ENCODE measurements at places on chromosomes 5 and 9.

DNA sequence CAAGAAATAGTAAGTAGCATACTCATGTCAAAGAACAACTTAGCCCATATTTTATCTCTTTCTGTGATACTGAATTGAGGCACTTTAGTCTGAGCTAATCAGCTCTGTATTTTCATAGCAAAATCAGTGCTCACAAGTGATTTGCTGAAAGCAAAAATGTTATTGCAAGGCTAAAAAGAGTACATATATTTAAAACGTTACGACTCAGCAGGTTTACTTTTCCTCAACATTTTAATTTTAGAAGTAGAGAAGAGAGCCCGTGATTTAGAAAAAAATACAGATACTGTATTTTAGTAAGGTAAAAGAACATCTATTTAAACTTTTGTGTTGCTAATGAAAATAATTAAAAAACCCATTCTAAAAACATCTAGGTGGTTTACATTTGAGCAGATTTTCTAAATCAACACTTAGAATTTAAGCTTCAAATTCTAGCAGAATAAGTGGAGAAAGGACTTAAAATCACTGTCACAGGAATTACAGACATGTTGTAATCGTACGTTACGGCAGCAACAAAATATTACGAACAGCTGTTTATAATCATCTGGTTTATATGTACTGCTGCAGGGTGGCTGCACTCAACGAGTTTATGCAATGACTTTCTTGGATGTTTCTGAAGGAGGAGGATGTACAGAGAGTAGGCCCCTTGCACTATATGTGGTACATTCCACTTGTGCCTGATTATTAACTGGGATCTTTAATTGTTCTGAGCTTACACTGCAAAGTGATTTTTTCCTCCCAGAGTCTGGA is 20.1 kb downstream of the SREK1 start:
- peak; percentile 64 for DNase-seq

GRCh38 chr5:149206524-149207141 is 65.0 kb upstream of the AFAP1L1 start:
- DNase-seq: no peak

DNA sequence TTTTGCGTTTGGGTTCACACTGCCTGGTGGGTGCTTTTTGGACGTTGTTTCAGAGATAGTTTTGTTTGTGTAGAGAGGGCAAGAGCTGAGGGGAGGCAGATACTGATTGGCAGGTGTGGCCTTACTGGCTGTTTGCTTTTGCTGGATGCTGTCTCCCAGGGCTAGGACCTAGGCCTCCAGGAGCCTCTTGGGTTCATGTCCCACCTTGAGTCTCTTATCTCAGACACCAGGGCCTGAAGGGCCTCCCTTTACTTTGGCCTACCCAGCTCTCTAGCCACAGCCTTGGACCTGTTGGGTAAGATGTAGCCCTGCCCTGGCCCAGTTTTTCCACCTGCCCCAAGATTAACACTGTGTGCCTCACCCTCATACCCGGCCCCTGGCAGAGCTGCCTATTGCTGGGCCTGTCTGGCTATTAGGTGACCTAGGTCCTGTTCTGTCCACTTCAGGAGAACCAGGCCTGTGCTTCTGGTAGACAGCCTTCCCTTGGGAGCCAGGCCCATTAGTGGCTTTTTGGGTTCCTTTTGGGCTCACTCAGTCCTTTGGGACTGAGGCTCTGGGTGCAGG is 13.4 kb downstream of the PTPA start:
- no peak for DNase-seq

DNA sequence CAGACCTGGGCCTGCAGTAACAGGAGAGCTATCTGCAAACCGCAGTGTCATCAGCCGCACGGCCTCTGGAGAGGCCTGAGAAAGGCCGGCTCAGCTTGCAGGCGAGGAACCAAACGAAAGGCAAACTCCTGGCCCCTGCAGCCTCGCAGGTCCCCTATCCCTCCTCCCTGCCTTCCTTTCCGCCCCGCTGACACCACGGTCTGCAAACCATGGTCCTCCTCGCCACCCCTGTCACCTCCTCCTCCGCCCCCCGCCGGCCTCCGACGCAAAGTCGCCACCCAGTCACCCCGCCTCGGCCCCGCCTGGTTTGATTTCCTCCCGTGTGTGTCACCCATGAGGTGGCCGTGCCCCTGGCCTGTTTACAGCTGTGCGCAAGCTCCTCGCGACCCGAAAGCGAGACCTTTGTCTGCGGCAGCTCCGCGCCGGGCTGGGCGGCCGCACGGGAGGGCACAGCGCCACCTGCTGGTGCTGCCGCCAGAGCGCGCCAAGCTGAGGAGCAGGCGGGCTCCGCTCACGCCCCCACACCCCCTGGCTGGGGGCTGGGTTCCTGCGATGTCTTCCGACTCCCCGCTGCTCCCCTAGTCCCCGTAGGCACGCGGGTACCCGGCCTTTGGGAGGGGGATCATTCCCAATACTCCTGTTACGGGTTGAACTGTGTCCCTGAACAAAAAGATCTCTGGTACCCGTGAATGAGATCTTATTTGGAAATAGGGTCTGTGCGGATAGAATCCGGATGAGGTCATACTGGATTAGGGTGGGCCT is 19.4 kb downstream of the GBGT1 start:
- DNase-seq: peak; percentile 91

GRCh38 chr5:123543438-123543837 is 31.5 kb downstream of the CSNK1G3 start:
- no peak for DNase-seq

- DNase-seq: no peak
Measured at GRCh38 chr9:123309611-123310010, 41.2 kb upstream of the STRBP start.
